ENCODE measurements at places on chromosomes 11 and 22.

GRCh38 chr11:108947654-108948570 lies 283.0 kb downstream of the DDX10 start:
- no peak for DNase-seq

GRCh38 chr11:11416502-11416901 lies 63.5 kb upstream of the CSNK2A3 start:
- DNase-seq, result no peak

DNA sequence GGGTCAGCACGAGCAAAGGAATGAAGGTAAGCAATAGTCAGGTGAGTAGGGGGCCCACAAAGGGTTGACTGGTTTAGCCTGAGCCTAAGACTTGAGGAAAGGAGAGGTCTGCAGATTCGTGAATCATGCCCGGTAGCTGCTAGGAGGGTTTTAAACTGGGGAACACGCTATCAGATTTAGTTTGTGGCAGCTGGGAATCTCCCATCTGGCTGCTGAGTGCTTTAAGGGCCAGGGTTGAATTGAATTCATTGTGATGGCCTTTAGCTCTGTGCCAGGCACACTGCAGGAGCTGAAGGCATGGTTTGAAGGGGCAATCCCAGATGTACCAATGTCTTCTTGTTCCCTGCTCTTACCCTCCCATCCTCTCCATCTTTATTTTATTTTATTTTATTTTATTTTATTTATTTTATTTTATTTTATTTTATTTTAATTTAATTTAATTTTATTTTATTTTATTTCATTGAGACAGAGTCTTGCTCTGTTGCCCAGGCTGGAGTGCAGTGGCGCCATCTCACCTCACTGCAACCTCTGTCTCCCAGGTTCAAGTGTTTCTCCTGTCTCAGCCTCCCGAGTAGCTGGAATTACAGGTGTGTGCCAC lies 1.9 kb upstream of the NECTIN1 start:
- peak; percentile 45 for DNase-seq

DNA sequence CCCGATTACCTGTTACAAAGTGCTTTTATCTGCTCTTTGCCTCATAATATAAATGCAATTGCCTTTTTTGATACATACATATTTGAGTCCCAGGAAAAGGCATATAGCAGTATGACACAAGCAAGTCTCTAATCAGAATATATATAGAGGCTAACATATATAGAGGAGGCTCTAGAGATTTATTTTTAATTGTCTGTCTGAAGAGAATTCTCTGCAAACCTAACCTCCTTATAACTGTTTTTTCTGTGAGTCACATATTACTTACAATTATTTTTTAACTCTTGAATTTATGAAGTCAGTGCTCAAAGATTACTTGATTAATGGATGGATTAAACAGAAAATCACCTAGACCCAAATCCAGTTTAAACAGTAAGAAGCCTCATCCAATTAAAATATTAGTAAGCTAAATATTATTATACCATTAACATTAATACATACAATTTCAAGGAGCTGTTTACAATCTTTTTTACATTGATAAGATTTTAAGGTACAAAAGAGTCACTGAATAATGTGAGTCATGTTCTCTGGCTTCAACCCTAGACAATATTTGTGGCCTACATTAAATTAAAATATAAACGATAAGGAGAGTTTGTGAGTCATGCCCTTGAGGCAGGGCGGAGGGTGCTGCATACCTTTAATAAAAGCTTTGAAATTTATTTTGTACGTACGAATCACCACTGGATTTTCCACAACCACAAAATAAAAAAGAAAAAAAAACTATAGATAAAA lies 19.2 kb upstream of the MMP13 start:
- DNase-seq, result no peak

DNA sequence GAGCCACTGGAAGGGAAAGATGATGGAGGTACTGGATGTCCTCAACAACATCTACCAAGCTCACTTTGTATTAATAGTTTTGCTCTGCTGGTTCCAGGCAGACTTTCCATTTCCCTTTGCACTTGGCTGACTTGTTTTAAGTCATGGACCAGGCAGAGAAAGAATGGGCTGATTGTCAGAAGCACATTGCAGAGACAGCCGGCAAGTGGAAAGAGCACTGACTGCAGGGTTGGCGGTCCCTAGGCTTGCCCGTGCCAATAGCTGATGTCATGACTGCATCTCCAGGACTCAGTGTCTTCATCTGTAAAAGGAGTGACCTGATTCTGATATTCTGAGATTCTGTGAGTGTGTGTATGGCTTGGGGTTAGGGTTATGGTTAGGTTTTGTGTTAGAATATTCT lies 20.9 kb upstream of the NNMT start:
- DNase-seq, result no peak

DNA sequence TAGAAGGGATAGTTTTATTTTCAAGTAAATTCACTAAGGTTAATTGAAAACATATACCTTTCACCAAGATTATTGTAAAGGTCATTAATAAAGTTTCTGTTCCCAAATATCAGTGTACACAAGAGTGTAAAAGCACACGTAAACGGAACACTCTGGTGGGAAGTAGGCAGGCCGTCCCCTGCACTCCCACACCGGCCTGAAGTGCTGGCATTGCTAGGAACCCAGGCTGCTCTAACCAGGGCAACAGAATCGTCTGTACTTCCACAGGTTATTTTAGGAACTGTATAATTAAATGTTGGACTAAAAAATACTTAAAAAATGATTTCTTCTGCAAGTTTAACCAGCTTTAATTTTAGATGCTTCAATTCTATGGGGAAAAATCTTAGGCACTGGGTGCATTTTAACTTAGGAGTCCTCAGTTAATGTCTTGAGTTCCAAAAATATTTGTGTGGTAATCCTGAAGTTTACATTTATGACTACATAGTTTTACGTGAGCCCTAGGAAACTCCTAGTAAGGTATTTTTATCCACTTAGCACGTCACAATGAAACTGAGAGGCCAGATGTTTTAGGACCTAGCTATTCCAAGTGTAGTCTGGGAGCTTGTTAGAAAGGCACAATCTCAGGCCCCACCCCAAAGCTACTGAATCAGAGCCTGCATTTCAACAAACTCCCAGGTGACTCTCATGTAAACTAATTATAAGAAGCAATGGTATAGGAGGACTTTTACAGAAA lies 31.2 kb downstream of the KMT5B start:
- no peak for DNase-seq

DNA sequence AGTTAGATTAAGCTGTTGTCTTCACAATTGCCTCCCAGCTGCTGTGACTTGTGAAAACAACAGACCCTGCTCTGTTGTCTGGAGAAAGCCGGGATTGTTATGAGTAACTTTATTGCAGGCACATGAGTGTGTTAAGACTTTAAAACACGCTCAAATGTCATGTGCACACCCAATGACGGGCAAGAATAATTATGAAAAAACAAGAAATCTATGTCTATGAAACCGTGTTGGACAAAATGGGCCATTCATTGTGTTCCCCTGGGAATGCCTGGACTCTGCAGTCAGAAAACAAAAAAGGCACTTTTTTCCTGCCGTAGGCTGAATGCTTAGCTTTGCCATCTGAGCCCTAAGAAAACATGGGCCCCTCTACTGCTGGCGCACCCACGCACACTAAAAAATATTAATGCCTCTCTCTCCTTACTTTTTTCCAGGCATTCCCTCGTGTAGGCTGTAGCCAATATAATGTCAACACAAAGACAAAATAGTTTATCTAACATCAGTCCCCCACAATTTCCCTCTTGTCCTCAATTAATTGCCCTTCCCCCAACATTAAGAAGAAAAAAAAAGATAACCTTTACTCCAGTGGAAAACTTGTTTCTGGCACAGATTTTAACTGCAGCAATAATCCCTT lies 207.9 kb downstream of the SOX6 start:
- DNase-seq, result no peak

DNA sequence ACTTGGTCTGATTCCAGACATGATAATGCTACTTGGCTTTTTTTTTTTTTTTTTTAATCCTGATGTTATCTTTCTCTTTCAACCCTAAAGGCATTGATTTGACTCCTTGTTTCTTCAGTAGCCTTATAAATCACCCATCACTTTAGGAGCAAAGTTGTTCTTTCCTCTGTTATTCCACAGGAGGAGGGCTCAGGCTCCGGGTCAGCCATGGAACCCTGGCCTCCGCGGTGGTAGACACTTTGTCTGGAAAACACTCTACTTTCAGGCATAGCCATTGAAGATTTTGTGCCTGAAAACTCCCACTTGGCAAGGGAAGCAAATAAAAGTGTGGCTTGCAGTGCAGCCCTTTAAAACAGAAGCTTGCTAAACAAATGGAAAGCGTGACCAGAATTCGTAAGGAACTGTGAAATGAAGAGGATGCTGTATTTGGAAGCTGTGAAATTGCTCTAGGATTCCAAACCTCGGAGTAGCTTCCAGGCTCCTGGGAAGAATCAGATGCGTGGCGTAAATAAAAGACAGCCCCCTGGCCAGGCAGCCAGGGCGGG lies 44.9 kb downstream of the ARHGAP8 start:
- peak; percentile 23 for DNase-seq

DNA sequence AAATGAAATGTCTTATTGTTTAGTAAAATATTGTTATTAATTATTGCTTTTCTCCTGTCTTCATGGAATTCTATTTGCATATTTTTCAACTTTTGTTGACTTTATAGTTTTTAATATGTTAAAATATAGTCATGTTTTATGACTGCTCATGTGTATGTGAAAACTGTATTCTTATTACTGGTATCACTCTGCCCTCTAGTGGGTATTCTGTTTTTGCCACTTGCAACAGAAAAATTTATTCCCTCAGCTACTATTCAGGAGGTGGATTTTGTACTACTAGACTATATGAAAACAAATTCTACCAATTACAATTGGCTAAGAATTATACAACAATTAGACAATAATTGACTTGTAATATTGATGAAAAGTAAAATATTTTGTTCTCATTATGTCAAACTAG lies 45.0 kb downstream of the OR4C6 start:
- no peak for DNase-seq

DNA sequence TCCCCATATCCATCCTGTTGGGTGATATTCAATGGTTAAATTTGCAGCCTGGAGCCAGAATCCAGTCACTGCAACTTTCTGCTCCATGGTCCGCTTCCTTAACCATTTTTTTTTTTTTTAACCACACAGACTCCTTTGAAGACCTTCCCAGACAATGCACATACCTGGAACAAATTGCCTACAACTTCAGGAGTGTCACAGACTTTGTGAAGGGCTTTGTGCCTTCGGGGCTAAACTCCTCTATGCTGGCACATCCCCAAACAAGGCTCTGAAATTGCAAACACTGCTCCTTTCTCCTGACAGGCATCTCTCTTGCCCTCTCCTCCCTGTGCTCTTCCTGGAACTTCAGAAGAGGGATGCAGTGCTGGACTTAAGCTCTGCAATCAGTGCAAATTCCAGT lies 40.6 kb downstream of the TENM4 start:
- no peak for DNase-seq

- no peak for DNase-seq
These were observed 750 bp downstream of the XRCC6 start for GRCh38 chr22:41621911-41622179.

DNA sequence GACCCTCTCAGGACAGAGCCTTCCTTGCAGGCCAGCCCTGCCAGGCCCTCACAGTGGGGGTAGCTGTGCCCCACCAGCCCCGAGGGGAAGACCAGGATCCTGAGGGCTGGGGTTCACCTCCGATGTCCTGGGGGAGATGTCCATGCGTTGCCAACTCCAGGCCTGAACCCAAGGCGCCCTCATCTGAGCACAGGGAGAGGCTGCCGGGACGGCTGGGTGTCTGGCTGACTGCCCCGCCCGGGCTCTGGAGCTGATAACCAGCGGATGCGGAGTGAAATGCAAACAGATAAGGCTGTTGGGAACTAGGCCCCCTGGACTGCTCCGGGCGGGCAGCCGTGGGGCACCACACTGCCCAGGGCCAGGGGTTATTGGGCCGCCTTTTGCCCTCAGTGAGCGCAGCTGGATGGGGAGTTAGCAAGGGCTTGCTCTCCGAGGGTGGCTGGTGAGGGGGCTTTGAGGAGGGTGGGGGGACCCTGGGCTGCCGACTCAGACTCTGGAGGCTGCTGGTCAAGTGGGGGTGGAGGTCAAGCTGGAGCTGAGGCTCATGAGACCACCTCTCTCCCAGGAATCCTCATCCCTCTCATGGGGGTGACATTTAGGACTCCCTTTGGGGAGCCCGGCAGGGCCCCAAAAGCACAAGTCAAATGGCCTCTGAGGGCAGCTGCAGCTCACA lies 5.6 kb upstream of the MUC6 start:
- DNase-seq, result no peak

DNA sequence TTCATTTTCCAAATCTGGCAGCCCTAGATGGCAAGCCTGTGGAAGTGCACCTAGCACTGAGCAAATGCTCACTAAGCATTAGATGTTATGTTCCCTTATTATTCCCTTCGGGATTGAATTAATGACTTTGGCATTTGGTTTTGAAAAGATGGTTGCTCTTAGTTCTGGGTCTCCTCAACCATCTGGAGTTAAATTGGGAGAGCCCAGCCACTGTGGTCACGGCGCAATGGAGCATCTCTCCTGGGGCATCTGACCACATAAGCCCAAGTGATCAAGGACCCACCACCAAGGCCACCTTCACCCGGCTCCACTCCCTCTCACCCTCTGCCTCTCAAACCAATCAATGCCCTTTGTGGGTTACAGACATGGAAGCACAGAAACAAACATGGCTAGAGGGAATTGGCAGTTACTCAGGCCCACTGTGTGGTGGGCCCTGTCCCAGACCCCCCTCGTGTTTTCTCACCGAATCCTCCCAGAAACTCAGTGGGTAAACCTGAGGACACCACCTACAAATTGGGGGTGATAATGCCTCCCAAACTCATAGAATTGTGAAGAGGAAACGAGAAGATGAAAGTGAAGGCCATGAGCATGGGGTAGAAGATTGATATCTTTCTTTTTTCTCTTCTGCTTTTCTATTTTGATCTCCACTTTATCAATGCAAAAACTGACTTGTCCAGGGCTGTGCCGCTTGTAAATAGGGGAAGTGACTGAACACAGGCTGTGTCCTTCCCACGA lies 52.2 kb downstream of the IRAG1 start:
- DNase-seq, result no peak

GRCh38 chr11:123186286-123186685 lies 8.8 kb downstream of the CLMP start:
- no peak for DNase-seq

DNA sequence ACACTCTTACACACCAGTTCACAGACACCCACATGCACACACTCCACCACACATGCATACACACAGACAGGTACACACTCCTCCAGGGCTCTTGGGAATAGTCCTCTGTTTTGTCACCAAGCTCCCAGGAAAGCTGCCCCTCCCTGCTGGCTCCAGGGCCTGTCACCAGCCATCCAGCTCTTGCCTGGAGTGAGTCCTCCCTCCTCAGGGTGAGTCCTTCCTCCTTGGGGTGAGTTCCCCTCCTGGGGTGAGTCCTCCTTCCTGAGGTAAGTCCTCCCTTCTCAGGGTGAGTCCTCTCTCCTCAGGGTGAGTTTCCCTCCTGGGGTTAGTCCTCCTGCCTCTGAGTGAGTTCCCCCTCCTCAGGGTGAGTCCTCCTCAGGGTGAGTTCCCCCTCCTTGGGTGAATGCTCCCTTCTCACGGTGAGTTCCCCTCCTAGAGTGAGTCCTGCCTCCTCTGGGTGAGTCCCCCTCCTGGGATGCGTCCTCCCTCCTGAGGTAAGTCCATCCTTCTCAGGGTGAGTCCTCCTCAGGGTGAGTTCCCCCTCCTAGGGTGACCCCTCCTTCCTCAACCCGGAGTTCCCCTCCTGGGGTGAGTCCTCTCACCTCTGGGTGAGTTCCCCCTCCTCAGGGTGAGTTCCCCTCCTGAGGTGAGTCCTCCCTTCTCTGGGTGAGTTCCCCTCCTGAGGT lies 100.6 kb upstream of the FGF3 start:
- DNase-seq, result no peak

- DNase-seq, result no peak
These were observed 8.5 kb downstream of the TPCN2 start for GRCh38 chr11:69057236-69057635.

All from nucleus accumbens (tissue), 56 donors.